ENCODE measurements at places on chromosomes 3 and 15.

GRCh38 chr3:192917404-192918274 is at the start of gene MB21D2:
TSS of gene MB21D2 (minus strand) at chr3:192917856. CDS start at chr3:192917840, 16 bp downstream.
- no peak for DNase-seq

GRCh38 chr3:167718582-167718981 is 16.1 kb downstream of the PDCD10 start:
- DNase-seq, result no peak

- DNase-seq, result no peak
Observed at GRCh38 chr3:57727106-57727505, 29.0 kb upstream of the SLMAP start.

DNA sequence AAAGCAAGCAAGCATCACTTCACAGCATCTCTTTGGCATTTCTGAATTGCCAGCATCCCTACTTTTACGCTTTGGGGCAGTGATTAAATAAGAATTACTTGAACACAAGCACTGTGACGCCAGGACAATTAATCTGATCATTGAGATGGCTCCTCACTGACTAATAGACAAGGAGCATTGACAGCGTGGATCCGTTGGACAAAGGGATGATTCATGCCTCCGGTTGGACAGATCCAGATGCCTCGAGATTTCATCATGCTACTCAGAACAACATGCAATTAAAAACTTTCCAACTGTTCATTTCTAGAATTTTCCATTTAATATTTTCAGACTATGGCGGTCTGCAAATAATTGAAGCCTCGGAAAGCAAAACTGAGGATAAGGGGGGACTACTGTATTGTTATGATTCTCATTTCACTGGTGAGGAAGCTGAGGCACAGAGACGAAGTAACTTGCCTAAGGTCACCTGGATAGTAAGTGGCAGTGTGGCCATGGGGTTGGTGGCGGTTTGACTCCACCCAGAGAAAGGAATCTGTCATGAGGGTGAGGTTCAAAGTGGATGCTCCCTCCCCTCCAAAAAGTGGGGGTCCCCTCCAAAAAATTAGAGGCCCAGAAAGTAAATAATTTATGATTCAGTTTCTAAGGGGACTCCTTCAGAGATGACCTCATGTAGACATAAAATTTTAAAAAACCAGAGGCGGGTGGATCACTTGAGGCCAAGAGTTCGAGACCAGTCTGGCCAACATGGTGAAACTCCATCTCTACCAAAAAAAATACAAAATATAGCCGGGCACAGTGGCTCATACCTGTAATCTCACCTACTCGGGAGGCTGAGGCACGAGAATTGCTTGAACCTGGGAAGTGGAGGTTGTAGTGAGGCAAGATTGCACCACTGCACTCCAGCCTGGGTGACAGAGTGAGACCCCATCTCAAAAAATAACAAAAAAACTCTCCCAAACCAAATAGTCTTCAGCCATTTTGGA is 12.3 kb upstream of the PGPEP1L start:
- no peak for DNase-seq

DNA sequence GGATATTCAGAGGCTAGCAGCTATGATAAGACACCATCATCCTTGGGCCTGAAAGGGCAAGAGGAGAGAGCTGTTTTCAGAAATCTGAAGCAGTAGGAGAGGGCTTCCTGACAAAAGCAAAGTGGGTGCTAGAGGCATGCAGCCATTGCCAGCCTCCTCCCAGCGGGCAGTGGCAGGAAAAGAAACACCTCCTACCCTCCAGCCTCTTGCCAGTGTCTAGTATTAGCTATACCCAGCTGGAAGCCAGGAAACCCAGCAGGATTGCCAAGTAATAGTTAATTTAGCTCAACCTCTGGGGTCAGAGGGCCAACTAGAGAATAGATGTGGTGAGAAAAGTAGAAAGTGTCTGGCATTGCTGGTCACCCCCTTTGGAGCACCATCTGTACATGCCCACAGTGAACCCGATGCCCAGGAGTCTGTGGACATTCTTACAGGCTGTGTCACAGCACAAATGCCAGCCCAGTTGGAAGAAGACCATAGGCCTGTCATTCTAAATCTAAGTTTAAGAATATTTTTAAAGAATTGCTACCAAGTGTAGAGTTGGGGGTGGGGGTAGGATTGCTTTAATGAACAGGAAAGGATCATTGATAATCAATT is 85.3 kb downstream of the HCN4 start:
- DNase-seq, result no peak

- no peak for DNase-seq
Observed at GRCh38 chr3:134667406-134667805, 16.6 kb upstream of the KY start.

DNA sequence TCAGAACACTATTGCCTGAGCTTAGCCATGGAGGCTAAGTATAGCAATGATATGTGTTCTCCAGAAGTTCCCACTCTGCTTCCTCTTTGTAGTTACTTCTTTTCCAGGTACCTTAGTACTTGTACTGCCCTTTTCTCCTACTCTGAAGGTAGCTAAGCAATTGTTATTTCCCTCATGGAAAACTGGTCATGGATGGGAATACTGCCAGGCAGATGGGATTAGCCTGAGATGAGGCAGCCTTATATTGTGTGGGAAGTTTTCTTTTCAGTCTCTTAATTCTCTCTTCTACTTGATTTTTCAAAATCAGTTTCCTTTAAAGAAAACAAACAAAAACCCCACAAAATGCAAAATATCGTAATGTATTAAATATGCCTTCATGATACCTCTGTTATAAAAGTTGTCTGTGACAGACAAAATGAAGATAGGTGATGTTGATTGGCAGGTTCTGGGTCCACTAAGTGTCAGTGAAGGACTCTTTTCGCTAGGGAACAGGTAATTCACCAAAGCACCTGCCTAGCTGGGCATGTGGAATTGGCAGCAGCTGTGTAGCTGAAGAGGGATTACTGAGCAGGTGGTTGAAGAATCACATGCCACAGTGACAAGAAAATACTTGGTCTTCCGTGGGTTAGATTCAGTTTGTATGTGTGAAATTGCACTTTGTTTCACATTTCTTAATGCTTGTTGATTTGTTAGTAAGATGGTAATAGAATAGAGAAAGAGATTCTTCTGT is 4.1 kb downstream of the ZNF609 start:
- no peak for DNase-seq

- DNase-seq, result no peak
Observed at GRCh38 chr3:34279901-34280300, 481.5 kb downstream of the PDCD6IP start.

DNA sequence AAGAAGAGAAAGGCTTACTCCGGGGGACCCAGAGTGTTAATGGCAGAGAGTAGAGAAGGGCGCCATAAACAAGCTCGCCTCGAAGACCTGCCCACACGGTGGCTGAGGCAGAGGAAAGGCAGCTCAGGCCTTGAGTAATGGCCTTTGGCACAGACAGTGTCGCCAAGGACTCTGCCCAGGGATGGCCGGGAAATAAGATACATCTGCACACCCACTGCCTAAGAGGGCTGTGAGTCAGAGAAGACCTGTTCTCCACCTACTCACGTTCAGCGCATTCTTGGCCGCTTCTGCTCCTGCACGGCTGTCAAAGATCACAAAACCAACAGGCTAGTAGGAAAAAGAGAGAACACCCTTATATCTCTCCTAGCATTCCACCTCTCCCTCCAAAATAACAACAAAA is 26.2 kb downstream of the RBPMS2 start:
- peak; percentile 24 for DNase-seq

DNA sequence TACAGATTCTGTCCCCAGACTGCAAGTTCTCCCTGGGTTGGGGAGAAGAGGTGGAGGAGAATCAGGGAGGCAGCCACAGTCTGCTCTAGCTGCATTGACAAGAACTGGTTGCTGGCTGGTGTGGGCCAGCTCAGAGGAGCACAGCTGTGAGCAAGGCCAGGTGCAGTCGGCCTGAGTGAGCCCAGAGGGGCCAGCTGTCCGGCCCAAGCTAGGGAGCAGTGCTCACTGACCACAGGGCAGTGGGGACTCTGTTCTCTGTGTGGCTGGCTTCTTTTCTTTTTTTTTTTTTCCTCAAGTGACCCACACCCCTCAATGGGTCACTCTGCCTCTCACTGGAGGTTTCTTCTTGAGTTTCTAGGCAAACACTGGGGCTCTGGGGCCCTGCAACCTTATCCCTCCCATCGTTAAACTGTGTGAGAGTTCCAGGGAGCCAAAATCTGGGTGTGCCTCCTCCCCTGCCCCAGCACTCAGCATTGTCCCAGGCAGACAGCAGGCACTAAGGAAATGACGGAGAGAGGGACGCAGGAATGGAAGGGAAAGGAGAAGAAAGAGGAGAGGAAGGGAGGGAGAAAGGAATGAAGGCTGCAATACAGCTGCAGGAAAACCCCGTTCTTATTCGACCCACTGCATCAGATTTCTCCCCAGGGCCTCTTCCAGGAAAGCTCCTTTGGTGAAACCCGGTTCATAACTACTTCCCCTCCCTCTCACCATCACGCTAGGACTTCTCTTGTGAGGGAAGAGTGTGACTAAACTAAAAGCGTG is 37.7 kb upstream of the HES1 start:
- no peak for DNase-seq

DNA sequence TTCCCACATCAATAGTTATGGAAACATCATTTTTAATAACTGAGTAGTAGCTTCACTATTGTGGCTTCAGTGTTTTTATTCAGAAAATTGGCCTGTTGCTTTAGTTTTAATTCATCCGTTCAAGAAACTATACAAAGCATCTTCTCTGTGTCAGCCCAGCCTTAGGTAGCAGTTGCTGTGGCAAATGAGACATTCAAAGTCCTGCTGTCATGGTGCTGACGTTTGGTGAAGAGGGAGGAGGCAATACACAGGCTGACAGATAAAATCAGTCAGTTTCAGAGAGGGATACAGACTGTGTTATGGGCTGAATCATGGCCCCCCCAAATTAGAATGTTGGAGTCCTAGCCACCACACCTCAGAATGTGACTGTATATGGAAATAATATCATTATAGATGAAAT is 56.5 kb downstream of the SLC7A14 start:
- DNase-seq, result no peak

GRCh38 chr3:60202052-60202726 is 1049.1 kb downstream of the FHIT start:
- no peak for DNase-seq

DNA sequence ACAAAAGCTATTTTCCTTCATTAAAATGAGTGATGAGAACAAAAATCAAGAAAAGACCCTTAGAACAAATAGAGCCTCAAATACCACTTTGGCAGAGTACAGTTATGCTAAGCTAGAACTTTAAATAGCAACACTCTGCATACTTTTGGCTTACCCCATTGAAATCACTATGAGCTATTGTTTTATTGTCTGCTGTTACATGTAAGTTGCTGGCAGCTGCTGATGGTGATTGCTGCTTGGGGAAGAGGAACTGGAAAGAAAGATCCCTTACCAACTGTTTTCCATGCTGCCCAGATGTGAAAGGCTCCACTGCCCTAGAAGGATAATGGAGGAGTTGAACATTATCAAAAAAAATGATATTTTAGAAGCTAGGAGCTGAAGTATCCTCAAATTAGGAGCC is 135.4 kb downstream of the SYNPR start:
- DNase-seq, result no peak

- no peak for DNase-seq
Observed at GRCh38 chr15:45849136-45849535, 214.3 kb downstream of the SQOR start.

GRCh38 chr15:48592221-48592731 is 53.2 kb downstream of the FBN1 start:
- peak; percentile 14 for DNase-seq

- no peak for DNase-seq
Observed at GRCh38 chr3:37700466-37701248, 161.0 kb upstream of the CTDSPL start.

DNA sequence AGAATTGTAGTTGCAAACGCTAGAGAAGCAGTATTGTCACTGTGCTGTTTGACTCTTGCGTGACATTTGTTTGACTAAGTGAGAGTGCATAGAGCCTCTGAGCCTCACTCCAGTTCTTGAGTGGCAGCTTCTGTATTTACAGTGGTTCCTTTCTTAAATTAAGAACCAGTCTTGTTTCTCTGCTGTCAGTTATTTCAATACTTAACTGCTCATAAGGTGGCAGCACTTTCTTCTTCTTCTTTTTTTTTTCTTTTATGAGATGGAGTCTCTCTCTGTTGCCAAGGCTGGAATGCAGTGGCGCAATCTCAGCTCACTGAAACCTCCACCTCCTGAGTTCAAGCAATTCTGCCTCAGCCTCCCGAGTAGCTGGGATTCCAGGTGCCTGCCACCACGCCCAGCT is 372.1 kb downstream of the LPP start:
- no peak for DNase-seq

DNA sequence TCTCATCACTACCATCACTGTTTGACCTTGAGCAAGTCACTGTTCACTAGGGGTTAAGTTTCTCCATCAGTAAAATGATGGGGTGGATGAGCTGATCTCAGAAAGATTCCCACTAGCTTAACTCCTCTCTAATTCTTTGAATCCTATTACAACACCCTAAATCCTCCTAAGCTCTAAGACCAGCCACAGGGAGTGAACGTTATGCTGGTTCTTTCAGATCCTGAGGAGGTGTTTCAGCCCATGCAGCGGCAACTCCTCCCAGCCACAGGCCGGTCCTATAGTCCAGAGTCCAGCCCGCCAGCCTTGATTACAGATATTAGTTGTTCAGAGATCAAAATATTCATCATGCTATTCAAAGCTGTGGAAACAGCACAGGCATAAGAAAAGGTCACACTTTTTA is 15.1 kb downstream of the MB21D2 start:
- DNase-seq, result no peak

DNA sequence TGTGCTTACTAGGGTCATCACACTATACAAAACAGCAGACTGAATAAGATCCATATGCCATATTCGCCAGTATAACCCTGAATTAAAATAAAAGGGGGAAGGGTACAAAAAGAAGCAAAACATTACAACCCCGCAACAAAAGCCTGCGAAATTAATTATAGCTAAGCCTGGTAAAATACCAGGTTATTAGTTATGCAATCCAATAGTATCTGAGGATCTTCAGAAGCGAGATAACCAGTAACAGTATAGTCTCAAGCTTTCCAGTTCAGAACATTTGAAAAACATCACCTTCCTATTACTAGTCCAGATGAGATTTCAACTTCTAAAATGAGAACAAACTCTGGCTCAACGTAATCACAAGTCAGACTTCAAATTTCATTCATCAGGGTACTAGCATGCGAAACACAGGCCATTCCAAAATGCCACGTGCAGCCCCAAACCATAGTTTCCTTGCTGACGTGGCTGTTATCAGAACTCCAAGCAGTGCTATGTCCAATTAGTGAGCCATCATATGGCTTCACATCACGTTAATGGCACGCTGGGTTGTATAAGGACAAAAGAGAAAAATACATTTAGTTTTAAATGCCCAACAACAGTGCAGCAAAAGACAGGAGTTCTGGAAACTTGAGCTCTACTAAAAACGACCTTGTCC is 1.1 kb downstream of the SSR3 start:
- no peak for DNase-seq

GRCh38 chr3:132444383-132444782 is 27.1 kb downstream of the DNAJC13 start:
- DNase-seq, result no peak

GRCh38 chr15:53473435-53473834 is 286.0 kb downstream of the WDR72 start:
- no peak for DNase-seq

DNA sequence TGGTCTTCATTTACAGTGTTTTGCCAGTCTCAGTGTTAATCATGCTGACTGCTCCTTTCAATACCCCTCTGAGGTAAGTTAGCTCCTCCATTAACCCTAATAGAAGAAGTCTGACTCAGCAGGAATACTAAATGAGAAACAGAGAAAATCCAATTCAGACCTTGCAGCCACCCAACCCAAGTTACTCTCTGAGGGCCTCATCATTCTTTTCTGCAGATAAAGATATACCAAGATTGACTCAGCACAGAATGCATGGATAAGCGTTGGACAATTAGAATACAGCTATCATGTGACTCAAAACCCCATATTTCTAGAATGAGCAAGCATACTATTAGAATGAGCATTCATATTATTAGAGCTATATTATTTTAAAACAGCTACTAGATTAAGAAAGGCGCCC is 389.1 kb upstream of the SGO1 start:
- no peak for DNase-seq
